ENCODE measurements at places on chromosomes 6 and 20.

DNA sequence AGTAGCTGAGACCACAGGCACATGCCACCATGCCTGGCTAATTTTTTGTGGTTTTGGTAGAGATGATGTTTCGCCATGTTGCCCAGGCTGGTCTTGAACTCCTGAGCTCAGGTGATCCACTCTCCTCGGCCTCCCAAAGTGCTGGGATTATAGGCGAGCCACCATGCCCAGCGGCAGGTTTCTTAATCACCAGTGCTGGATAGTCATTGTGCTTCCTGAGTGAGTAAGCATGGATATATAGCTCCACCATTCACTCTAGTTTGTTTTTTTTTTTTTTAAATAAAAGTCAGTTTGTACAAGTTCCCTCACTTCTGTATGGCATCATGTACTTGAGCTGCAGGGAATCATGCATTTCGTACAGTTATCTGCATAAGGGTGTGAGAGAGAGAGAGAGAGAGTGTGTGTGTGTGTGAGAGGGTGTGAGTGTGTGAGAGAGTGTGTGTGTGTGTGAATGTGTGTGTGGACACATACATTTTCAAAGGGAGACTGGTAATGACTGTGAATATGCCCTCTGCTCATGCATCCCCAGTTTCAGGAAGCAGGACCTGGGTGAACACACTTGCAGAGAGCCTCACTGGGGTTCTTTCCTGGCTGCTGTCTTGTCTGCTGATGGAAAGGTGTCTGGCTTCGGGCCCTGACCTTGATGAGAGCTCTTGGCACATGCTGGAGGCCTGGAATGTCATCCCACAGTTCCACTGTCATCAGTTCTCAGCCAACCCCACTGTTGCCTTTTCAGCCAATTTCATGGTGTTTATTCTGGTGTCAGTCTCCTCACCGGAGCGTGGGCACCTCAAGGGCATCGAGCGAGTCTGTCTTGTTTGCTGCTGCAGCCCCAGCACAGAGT, 65.0 kb upstream of the XRN2 start:
- DNase-seq = no peak

DNA sequence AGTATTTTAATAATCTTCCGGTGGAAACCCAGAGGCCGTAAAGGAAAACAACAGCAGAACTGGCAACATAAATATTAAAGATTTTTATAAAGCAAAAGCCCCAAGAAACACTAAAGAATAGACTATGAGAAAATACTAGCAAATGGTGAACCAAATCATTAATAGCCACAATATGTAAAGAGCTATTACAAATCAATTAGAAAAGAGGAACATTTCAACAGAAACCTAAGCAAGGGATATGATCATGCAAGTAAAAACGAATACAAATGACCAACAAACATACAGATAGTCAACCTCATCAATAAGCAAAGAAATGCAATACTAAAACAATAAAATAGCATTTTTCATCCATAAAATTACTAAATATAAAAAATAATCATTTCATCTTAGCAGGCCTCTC, 3.6 kb downstream of the FBXL4 start:
- no peak for DNase-seq

DNA sequence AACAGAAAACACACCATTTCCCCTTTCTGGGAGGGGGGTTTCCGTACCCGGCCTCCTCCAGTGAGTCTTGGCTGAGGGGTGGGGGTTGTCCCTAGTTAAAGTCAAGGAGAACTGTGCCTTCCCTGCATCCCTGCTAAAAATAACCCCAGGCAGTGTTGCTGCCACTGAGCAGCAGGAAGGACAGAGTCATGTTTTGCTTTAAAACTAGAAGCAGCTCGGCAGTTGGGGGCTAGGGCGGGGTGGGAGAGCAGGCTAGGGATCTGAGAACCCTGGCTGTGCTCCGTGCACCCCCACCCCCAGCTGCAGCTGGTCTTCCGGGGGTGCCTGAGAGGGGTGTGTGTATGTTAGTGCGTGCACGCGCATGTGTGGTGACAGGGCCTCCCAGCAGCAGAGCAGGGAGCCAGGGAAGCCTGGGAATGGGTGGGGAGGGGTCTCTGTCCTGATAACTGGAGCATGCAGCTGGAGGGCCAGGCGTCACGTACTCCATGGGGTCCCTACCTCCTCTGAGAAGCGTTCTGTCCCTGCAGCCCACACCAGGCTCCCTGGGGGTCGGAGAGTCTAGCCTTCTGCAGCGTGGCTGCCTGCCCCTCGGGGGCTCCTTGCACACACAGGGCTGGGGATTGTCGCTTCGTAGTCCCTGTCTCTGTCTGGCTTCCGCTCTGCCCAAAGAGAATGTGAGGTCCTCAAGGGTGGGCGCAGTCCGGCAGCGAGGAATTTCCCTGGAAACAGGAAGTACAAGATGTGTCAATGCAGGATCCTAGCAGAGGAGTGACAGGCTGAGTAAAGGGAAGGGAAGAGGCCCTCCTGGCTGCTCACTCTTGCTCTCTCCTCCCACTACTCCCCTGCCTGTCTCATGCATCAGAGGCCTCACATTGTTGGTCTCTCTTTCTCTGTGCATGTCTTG, 16.8 kb upstream of the ARMC12 start:
- peak; percentile 32 for DNase-seq

DNA sequence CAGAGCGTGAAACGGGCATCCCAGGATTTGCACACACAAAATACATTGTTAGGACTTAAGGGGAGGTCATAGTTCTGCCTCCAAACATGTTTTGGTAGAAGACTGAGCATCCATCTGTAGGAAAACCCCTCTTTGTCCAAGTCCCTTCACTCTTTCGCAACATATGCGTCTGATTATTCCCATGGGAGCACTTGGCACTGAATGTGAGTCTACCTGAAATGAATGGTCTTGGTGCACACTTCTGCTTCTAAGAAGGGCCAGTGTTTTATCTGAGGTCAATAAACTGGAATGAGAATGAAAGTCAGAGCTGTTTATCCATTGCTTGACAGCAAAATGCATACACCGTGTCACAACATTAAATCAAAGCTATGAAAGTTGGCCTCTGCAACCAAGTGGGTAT, 33.0 kb downstream of the GJA10 start:
- no peak for DNase-seq

- DNase-seq = no peak
Observed at GRCh38 chr6:152696522-152696921, 1.2 kb upstream of the MYCT1 start.

DNA sequence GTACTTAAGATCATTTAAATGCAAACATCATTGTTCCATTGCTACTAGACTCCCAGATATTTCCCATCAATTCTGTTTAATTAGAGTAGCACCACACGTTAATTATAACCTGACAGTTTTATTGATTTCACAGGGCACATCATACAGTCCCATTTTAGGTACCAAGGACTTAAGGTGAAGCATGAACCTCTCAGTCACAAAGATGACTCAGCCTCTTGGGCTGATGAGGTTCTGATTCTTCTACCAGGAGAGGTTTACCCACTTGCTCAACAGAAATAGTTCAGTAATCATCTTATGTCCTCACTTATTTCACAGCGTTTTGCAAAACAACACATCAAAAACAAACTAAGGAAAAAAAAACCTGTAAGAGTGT, 98.5 kb downstream of the HIVEP2 start:
- DNase-seq = no peak

DNA sequence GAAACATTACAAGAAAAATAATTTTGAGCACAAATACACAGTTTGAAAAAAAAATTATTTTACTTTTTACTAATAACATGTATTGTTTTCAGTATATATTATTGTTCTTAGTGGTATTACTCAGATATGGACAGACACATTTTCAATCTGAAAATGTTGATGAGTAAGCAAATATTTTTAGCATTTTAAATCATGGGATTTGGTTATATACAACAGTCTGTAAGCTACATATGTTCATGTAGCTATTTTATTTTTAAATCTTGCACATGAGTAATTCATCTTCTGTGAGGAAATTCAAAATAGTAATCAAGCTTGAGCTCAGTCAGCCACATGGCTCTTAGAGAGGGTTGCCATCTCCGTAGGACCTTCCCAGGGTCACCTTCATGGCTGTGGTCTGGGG, 471.9 kb downstream of the QKI start:
- DNase-seq = no peak

DNA sequence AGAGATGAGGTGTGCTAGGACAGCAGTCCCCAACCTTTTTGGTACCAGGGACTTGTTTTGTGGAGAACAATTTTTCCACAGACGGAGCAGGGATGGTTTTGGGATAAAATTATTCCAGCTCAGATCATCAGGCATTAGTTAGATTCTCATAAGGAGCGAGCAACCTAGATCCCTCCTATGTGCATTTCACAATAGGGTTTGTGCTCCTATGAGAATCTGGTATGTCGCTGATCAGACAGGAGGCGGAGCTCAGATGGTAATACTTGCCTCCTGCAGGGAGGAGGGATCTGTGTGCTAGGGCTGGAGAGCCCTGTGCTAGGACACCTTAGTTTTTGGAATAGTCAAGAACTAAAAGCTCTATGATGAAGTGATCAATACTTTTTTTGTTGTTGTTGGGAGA, 2.5 kb downstream of the SMIM13 start:
- peak; percentile 86 for DNase-seq

- DNase-seq = no peak
Observed at GRCh38 chr20:57892471-57892870, 182.7 kb upstream of the PMEPA1 start.

GRCh38 chr20:14055127-14055742, 59.9 kb downstream of the MACROD2 start:
- DNase-seq = peak; percentile 73

GRCh38 chr20:57451795-57452661, 60.8 kb downstream of the RBM38 start:
- no peak for DNase-seq

DNA sequence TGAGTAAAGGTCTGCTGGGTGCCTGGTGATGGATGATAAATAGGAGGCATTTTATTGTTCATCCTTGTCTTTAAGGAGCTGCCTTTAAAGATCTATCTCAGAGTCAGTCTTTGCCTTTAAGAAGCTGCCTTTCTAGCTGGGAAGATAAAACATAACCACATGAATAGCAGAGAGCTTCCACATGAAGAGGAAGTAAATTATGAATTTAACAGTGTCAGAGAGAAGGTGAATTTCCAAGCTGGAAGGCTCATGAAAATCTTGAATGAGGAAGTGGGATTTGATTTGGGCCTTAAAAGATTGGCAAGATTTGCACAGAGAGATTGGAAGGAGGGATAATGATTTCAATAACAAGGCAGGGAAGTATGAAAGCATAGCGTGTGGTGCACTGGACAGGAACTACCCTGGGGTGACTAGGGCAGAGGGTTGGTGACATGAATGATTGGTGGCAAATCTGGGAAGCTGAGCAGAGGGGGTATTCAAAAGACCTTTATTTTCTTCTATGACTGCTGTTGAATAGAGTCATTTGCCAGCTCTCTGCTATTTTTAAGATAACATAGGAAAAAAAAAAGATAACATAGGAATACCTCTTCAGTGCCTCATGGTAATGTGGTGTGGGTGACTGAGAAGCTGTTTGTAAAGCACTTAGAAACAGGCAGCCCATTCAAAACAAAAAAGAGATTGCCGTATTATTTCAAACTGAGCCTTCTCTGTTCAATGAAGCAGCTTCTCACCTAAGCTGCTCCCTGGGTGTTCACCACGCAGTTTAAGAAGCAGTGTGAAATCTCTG, 591.6 kb downstream of the PKHD1 start:
- no peak for DNase-seq

DNA sequence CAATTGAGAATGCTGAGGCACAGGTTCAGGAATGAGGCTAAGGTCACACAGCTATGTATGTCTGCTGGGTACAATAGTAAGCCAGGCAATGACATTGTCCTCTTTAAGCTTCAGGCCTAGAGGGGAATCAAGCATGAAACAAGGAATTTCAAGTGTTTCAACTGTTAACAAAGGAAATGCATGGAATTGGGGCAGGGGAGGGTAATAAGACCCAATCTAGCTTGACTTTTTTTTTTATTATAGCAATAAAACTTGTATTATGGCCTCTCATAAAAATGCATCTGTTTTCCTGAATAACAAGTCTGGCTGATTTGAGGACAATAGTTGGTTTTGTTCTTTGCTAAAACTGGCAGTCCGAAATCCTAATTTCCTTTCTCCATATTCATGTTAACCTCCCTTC, 336.7 kb downstream of the CBLN4 start:
- DNase-seq = no peak

DNA sequence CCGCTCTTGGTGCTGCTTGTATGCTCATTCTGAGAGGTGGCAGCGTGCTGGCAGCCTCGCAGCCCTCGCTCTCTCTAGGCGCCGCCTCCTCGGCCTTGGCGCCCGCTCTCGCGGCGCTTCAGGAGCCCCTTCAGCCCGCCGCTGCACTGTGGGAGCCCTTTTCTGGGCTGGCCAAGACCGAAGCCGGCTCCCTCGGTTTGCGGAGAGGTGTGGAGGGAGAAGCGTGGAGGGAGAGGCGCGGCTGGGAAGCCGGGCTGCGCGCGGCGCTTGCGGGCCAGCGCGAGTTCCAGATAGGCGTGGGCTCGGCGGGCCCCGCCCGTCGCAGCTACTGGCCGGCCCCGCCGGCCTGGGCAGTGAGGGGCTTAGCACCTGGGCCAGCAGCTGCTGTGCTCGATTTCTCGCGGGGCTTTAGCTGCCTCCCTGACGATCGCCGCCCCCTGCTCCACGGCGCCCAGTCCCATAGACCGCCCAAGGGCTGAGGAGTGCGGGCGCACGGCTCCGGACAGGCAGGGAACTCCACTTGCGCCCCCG, 19.5 kb upstream of the FAM8A1 start:
- peak; percentile 53 for DNase-seq

- no peak for DNase-seq
Observed at GRCh38 chr20:35238170-35238569, 11.7 kb downstream of the MMP24 start.

DNA sequence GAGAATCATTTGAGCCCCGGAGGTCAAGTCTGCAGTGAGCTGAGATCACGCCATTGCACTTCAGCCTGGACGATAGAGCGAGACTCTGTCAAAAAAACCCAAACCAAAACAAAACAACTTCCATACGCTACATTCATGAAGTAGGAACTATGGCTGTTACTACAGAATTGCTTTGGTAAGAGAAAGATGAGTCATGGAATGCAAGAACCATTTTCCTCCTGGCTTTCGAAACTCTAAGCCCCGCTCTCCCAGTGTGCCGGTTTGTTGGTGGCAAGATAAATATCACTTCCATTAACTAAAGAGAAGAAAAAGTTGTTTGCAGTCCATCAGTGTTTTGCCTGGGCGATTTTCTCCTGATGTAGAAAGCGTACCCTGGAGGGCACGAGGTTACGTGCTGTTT, 61.3 kb downstream of the ZDHHC14 start:
- DNase-seq = peak; percentile 17

DNA sequence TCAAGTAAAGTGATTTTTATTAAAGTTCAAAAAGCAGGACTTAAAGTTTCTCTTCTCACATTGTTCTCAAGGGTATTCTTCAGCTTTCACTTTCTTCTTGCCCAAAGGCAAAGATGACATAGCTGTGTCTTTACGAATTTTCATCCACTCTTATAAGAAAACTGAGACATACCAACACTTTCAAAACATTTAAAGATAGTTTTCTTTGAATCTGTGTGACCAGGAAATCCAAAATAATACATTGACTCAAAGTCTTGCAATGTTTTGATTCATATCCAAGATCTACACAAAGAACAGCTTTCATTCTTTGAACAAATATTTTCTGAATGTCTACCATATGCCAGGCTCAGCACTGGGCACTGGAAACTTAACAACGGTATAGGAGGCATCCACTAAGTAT, 117.9 kb downstream of the SIM1 start:
- DNase-seq = no peak

GRCh38 chr6:161226009-161226964, 47.6 kb downstream of the AGPAT4 start:
- no peak for DNase-seq

All from A673 (cell line).